ENCODE measurements at places on chromosomes 7 and 10.

DNA sequence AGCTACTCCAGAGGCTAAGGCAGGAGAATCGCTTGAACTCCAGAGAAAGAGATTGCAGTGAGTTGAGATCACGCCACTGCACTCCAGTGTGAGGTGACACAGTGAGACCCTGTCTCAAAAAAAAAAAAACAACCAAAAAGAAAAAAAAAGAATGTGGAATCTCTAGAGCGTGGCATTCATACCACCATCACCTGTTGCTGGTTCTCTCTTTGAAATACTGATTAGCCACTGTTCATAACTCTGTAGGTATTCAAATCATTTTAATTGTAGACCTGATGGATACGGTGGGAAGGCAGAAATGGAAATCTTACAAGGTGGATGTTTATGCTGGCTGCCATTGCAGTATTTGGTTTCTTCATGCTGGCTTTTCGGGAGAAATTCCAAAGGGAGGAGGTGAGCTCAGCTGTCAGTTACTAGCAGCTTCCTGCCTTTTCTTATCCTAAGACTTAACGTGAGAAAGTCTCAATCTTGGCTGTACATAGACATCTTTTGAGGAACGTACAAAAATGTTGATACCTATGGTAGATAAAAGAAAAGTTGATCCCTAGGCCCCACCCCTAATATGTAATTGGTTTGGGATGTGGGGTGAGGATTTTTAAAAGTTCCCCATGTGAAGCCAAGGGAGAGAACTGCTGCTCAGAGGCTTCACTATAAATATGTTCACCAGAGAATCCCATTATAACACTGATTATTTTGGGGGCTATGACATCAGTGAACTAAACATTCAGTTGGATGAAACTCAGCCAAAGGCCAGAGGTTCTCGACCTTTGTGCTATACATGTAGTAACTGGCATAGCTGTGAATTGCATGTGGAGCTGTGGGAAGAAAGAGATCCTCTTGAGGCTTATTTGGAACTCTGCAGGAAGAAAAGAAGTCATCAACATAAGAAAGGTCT, 26.9 kb upstream of the MKLN1 start:
- DNase-seq: no peak

DNA sequence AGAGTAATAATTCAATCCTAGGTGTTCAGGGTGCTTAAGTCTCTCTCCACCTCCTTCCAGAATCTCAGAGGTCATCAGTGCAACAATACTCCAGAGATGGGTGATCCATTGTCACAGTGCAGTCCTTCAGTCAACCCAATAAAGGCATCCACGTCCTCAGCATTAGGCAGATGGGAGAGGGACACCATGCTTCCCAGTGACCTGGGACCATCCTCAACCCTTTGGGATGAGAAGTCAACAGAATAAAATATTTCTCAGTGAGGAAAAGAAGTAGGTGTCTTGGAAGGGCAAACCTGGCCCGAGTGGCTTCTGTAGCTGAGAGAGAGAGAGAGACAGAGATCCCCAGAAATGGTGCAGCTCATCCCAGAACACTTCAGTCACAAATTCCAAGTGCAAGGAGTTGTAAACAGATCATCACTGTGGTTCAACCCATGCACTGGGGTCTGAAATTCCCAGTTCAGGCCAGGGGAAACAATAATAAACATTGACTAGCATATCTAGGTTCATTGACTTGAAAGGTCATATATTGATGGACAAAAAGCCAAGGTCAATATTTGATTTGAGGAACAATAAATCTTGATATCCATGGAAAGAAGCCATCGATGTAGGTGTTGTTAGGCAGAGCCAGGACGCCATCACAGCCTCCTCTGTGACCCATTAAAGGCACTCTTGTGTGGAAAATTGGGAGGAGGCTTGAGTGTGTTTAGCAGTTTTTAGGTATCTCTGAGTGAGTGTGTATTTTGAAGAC, 256.0 kb upstream of the ZMIZ1 start:
- DNase-seq: no peak

- no peak for DNase-seq
These were observed 549.1 kb downstream of the NXPH1 start for GRCh38 chr7:8982338-8982992.

DNA sequence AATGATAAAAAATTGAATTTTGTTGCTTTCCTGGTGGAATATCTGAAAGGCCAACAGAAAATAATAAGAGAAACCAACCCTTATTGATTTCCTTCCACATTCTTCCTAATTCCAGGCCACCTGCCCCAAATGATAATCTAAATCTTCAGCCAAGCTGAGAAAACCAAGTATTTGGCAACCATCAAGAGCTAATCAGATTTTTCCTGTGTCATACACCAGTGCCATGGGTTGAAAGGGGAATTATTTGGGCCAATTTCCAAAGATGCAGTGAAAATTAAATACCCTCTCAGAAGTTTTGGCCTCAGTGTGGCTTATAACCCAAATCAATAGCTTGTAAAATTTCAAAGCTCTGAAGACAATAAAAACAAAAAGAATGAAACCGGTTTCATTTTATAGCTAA, 70.4 kb downstream of the DOCK4 start:
- no peak for DNase-seq

DNA sequence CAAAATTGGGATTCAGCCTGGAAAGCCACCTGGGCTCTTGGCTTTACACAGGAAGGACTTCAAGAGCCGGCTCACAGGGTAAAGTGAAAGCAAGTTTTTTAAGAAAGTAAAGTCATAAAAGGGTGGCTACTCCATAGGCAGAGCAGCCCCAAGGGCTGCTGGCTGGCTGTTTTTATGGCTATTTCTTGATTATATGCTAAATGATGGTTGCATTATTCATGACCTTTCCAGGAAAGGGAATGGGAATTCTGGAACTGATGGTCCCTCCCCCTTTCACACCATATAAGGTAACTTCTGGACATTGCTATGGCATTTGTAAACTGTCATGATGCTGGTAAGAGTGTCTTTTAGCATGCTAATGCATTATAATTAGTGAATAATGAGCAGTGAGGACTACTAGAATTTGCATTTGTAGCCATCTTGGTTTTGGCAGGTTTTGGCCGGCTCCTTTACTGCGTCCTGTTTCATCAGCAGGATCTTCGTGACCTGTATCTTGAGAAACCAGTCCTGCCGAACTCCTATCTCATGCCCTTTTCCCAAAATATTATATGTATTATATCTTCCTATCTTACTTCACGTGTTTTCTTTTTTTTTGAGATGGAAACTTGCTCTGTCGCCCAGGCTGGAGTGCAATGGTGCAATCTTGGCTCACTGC, 80.5 kb downstream of the HECW1 start:
- no peak for DNase-seq

DNA sequence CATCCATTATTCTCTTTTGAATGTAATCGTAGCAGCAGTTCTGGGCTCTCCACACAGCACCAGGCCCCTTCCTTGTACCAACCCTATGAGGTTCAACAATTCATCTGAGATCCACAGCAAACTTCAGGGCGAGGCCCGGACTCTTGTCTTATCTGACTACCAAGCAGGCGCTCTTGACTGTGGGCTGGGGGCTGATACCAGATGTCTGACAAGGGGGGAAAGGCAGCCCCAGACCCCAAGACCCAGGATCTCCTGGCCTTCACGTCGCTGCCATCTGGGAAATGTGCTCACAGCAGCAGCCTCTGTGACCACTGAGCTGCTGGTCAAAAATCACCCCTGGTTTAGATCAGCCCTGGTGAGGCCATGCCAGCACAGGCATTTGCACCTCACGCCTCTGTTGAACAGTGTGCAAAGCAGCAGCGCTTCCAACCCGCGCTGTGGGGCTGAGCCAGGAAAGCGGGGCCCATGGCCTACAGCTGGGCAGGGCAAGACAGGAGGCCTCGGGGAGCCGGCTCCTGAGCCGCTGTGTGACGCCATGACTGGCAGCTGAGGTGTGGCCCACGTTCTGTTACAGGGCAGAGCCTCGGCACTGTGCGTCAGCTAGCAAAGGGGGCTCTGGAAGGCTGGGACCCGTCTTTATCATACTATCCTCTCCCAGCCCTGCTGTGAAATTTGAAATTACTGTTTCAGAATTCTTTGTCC, 143.9 kb downstream of the PAXIP1 start:
- no peak for DNase-seq

- DNase-seq: no peak
These were observed 5.6 kb upstream of the CYP3A4 start for GRCh38 chr7:99789441-99790070.

DNA sequence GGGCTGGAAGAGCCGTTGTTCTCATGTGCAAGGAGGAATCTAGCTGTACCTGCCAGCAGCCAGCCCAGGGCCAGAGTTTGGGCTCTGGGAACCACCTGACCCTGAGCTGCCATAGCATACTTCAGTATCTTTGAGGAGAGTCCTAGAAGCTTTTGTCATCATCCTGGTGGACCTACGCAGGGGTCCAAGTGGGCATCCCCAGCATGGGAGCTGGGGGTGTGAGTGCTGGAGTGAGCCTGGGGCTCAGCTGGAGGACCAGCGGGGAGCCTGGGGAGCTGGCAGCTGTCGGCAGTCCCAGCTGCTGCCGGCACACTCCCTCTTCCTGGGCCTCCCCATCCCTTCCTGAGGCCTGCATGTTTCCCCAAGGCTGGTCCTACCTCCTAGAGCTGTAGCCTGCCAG, 32.5 kb downstream of the C10orf105 start:
- no peak for DNase-seq

- DNase-seq: no peak
These were observed 27.5 kb upstream of the NAMPT start for GRCh38 chr7:106312099-106312871.

DNA sequence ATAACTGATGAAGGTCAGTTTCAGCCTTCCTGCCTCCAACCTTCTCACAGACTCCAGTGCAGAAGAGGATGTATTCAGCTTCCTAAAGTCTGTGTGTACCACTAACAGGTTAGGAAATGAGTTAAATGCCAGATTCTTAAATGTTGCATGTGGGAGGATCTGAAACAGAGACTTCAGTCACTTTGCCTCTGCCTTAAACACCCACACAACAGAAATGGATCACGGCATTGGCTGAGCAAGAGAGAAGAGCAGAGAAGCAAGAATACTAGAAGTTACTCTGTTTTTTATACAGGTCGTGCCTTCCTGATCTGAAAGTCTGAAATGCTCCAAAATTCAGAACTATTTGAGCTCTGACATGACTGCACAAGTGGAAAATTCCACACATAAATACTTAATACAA, 98.9 kb upstream of the ARHGAP21 start:
- no peak for DNase-seq

- DNase-seq: peak; percentile 56
These were observed 114.0 kb upstream of the COBL start for GRCh38 chr7:51430480-51431086.

GRCh38 chr7:118580743-118581382, 356.4 kb downstream of the ANKRD7 start:
- DNase-seq: no peak

DNA sequence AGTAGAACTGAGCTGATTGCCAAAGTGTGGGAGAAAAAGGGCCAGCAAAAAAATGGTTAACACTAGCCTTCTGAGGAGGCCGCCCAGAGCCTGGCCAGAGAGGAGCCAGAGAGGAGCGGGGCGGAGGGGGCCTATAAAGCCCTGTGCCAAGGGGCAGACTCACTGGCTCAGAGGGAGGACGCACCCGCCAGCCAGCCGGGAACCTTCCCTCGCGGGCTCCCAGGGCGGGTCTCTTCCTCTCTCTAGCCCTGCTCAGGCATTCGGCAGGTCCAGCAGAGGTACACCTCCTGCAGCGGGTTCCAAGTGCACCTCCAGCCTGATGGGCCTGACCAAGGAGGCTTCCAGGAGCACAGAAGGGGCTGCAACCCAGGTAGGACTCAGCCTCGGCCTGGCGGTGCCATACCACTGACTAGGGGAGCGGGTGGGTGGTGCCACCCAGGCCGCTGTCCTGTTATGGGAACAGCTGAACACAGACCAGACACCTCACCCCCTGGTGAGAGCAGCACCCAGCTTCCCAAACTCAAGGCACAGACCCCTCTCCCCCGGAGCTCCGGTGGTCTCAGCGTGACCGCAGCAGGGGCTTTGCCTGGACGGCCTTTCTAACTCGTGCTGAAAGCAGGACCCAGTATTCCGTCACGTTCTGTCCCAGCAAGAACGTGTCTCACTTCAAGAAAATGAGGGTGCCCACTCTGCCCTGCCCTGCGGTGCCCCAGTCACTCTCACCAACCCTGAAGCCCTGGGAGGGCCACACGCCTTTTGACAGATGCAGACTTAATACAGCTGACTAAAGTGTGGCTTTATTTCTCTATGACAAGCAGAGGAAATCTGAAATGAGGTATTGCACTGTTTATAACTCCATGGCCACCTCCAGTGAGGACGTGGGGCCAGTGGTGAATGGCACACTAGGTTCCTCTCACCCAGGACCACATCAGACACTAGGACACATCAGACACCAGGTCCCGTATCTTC, at the start of gene GPER1:
Gene GPER1, plus strand, starts transcription at position 162 of the 969 bp plus-strand sequence. CDS start 3,616 bp downstream, outside the sequence.
- peak; percentile 45 for DNase-seq

GRCh38 chr10:93406364-93407145, 75.6 kb downstream of the MYOF start:
- DNase-seq: no peak

- no peak for DNase-seq
These were observed 12.6 kb upstream of the OPALIN start for GRCh38 chr10:96371356-96371755.

- DNase-seq: peak; percentile 8
These were observed 5.1 kb upstream of the CYP26A1 start for GRCh38 chr10:93068411-93069244.

DNA sequence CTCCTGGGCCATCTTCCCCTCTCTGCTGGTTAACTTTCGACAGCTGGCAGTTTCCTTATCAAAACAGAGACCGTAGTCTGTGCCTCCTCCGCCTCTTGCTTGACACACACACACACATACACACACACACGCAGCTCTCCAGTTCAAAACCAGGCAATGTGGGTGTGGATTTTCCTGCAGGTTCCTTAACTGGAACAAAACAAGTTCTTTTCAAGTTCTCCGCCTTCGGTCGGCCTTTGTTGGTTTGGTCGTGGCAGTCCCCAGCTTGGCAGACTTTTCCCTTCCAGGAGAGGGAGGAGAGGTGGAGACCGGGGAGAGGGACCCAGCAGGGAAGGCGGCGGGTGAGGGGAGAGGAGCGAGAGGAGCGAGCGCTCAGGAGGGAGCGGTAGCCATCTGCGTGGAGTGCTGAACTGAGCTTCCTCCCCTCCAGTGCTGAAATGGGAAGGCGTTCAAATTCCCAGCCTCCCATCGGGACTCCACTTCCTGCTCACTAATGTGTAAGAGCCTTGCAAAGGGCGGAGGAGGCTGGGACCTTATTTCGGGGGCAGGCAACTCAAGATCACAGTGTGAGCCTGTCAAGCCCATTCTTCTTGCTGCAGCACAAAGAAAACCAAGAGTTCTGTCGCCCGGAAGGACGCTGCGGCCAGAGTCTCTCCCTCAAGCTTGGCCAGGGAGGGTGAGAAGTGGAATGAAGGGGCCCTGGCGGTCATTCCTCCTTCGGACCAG, 120.6 kb downstream of the PRPF18 start:
- DNase-seq: peak; percentile 75

- DNase-seq: no peak
These were observed 1165.4 kb downstream of the XPNPEP1 start for GRCh38 chr10:108757946-108758345.

GRCh38 chr7:70229242-70229641, 631.0 kb downstream of the AUTS2 start:
- DNase-seq: no peak

GRCh38 chr10:18312374-18313139, 172.3 kb downstream of the CACNB2 start:
- no peak for DNase-seq

All from mucosa of gallbladder (tissue), 1 donor.